IgD-negative memory B cell (primary cell): ENCODE measurements at places on chromosomes 2 and 18. TPM values are rescaled to one million over a fixed set of nuclear protein-coding genes. Genes with fewer than 3 reads are reported as not detected.

LAMA3 gene
- not detected for polyA plus RNA-seq

SLC9A4 gene
- polyA plus RNA-seq: not detected

FMNL2 gene
- 0.24 TPM for polyA plus RNA-seq

C2orf15 gene
- polyA plus RNA-seq: 2.0 TPM

SLC38A11 gene
- 0.60 TPM for polyA plus RNA-seq

RGPD4 gene
- not detected for polyA plus RNA-seq

SUPT7L gene
- 15.4 TPM for polyA plus RNA-seq

RAB17 gene
- not detected for polyA plus RNA-seq

POTEI gene
- not detected for polyA plus RNA-seq

PLB1 gene
- polyA plus RNA-seq: not detected

NLRC4 gene
- polyA plus RNA-seq: 1.6 TPM

PLCD4 gene
- polyA plus RNA-seq: 0.40 TPM

KIF1A gene
- polyA plus RNA-seq: not detected

MROH2A gene
- not detected for polyA plus RNA-seq

TSGA10 gene
- polyA plus RNA-seq: 19.7 TPM

CFAP65 gene
- polyA plus RNA-seq: not detected

LYG2 gene
- polyA plus RNA-seq: not detected

COPS7B gene
- 40.7 TPM for polyA plus RNA-seq

CNTNAP5 gene
- polyA plus RNA-seq: not detected

LIMS3 gene
- 0.85 TPM for polyA plus RNA-seq

TEX44 gene
- not detected for polyA plus RNA-seq

IL36RN gene
- polyA plus RNA-seq: not detected

TPO gene
- not detected for polyA plus RNA-seq

STARD6 gene
- not detected for polyA plus RNA-seq

GPR17 gene
- not detected for polyA plus RNA-seq

FAM228A gene
- not detected for polyA plus RNA-seq

GPBAR1 gene
- 0.64 TPM for polyA plus RNA-seq

GPR35 gene
- not detected for polyA plus RNA-seq

RGPD6 gene
- 3.5 TPM for polyA plus RNA-seq

HPCAL1 gene
- polyA plus RNA-seq: 89.2 TPM

GKN2 gene
- not detected for polyA plus RNA-seq
